ELF-1 (cell line): ENCODE measurements at places on chromosomes 3 and 15.

DNA sequence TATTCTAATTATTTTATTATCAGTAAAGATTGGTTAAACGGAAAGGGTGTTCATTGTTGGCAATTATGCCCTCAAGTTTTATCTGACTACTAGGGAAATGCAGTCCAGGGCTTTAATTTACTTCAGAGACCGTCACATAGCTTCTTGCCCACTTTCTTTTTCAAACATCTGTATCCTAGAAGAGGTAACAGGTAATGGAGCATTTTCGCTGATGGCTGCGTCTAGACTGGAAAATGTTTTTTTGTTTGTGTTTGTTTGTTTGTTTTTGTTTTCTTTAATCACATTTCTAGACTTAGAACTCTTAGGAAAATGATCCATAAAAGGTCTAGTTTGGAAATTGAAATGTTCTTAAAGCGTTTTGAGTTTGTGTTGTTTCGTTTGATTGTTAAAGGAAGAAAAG lies 71.4 kb downstream of the ANXA2 start:
- DNase-seq = no peak

- DNase-seq = no peak
These were observed 3.3 kb downstream of the ACAD9 start for GRCh38 chr3:128882719-128883118.

DNA sequence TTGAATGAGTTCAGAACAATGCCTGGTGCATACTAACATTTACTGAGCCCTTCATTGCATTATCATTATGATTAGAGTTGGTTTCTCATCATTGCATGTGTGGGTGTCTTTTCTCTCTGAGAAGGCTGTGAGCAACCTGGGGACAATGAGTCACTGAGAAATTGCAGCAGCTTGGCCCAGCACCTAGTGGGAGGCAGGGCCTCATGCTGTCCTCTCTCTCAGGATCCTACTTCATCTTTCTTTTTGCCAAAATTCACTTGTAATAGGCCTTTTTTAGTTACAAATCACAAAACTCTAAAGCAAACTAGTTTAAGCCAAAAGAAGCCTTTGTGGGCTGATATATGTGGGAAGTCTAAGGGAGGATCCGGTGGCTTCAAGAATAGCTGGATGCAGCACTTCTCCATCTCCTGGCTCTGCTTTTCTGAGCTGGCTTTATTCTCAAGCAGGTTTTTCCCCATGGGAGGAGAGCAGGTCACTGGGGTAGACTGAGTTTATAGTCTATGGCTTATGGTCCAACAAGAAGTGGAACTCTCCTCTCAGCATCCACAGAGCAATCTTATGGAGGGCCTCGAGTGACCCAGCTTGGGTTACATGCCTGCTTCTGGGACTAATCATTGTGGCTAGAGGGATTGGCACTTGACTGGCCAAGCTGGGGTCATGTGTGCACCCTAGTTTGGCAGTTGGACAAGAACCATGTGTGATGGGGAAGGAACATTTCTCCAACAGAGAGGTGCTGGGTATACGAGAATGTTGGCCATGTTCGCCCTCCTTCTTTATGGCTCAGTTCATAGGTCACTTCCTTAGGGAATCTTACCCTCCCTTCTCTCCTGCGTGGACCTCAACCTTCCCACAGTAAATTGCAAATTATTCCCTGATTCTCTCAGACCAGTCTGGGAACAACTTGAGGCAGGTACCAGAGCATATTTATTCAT lies 8.7 kb upstream of the CAMK1 start:
- DNase-seq = no peak

DNA sequence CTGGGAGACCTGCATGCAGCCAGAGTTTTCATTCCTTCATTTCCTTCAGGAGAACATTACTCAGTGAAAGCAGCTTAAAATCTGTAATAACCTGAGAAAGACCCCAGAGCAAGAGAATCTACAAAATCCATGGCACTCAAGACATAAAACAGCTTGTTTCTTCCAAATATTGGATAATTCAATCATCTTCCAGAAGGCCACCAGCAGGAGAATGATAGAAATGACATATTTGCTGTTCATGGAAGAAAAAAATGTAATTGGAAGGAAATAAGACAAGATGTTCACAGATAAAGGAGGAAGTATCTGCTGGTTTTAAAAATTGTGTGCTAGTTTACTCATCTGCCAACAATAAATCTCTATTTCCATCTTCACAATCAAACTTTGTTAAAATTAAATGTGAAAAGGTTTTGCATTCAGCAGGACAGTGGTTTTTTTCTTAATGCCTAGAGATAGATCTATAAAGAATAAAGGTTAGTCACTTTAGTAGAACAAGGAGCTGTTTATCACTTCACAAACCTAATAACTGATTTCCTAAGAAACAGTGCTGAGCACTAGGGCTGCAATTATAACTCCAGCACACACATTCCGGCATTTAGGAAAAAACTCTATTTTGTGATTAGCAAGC lies 530.8 kb downstream of the NSUN3 start:
- DNase-seq = no peak

GRCh38 chr3:132726341-132726823 lies 4.2 kb upstream of the NPHP3 start:
- DNase-seq = no peak

DNA sequence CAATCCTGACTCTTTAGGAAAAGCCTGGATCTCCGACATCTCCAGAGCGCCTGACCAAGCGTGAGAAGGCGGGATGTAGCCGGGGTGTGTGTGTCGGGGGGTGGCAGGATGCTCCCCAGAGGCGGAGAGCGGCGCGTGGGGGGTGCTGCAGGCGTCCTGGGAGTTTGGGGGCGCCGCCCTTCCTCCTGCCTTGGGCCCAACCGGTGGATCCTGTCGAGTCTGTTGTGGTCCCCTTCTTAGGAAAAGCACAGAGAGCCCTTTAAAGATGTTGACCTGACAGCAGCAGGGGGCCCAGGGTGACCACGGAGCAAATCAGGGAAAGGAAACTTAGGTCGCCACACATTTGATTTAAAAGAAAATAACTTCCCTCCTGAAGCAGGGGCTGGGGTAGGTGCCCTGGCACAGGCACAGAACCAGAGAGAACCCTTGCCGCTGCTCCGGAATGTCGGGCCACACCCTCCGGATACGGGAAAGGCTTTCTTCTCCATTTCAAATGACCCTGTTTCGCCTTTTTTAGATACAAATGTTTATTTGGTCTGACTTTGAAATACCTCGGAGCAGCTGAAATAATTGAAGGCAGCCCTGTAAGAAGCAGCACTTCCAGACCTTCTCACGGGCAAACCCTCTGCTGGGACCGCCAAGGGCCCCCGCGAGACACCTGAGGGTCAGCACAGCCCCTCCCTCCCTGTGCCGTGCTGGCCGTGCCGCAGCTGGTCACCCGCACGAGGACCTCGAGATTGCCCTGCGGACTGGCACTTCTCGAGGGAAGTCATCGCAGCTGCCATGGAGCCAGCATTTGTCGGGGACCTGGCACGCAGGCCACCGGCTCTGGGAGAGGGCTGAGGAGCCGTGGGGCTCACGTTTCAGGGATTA lies 102.9 kb upstream of the KLF13 start:
- no peak for DNase-seq

DNA sequence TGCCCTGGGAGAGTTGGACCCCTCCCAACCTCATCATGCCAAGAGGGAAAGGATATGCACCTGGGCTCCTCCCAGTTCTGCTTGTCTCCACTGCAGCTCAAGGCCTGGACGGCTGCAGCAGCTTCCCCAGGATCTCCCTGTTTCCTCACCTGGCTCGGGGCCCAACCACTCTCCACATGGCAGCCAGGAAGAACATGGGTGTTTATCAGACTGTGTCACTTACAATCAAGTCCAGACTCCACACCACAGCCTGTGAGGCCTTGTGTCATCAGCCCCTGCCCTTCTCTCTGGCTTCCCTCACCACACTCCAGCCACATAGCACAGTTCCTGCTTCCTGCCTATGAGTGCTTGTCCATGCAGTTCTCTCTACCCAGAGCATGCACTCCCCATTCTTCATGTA lies 534.4 kb downstream of the EPHB1 start:
- no peak for DNase-seq

DNA sequence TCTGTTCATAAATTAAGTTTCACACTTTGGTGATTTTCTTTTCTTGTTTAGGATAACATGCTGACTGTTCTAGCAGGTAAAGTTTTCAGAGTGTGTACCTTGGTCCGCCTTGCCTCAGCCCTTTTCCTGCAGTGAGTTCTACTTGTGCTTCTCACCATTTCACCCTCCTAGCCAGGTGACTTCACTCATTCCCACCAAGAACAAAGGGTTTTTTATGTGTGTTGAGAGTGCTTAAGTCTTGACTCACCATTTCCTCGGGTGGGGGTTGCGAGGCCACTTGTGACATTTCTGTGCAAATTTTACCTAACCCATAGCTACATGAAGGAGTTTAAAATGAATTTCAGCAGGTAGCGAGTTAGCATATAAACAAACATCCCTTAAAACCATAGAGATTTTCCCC lies 81.4 kb downstream of the C3orf38 start:
- DNase-seq = no peak
